Central memory CD8-positive, alpha-beta T cell (primary cell): ENCODE measurements at places on chromosomes 6 and 20.

DNA sequence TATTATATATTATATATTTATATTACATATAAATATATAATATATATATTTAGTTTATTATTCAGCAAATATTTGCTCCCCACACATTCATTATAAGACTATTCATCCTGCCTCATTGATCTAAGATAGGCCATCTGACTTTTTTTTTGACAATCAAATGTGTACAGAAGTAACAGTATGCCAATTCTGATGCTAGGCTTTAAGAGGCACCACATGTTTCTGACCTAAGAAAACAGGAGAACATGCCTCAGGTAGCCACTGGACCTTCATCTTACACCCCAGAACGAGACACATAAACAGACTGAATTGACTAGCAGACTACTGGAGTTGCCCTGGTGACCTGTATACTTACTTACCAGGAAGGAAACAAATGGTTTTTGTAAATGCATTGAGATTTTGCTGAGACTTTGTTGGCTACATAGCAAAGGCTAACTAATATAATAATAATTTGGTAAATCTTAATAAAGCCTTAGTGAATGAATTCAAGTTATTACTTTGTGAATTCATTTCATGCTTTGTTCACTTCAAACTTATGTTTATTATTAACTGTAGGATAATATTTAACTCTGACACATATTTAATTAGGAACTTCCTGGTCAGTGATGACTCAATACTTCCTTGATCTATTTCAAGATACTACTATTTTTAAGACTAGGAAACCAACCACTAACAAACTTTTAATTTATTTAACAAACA is 13.4 kb upstream of the MYO6 start:
- no peak for DNase-seq

DNA sequence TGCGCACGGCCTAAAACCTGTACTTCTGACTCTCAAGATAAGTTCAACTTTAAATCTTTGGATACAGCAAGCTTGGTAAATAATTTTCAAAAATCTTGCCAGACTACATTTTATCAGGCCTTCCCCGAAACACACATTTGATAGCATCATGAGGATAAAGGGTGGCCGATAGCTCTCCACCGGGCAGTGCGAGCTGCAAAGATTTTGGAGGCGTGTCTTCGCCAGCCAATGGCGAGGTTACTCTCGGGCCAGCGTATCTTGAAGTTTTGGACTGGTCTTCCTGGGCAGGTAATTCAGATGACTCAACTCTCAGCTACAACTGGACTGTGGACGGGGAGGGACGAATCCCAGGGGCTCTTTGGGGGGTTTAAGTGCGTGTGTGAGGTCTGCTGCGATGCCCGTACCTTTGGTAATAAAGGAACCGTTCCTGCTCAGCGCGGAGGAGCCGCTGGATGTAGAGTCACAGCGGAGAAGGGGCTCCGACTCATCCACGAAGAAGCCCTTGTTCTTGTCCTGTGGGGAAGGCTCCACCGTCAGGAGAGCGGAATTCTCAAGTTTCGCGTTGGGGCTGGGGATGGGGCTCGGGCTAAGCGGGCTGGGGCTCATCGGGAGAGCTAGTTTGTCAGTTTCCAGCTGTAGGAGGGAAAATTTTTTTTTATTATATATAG is 75.3 kb downstream of the TNFRSF21 start:
- DNase-seq = no peak

GRCh38 chr6:71465096-71465495 is 176.5 kb downstream of the OGFRL1 start:
- DNase-seq = no peak

DNA sequence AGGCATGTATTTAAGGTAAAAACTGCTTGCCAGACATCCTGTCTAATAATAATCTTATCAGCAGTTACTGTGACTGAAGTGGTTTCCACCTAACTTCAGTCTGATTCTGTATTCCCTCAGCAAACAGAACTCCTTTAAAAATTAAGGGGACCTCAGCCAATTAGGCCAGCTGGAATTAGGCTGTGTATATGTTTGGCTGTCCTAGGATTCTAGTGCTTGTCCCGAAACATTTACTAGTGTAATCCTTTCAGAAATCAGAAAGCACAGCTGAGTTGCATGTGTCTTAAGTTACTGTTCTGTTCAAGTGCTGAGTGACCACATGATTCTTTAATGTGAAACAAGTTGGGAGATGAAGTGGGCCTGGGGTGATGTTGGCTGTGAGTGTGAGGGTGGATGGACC is 120.9 kb upstream of the SUPT3H start:
- DNase-seq = no peak

DNA sequence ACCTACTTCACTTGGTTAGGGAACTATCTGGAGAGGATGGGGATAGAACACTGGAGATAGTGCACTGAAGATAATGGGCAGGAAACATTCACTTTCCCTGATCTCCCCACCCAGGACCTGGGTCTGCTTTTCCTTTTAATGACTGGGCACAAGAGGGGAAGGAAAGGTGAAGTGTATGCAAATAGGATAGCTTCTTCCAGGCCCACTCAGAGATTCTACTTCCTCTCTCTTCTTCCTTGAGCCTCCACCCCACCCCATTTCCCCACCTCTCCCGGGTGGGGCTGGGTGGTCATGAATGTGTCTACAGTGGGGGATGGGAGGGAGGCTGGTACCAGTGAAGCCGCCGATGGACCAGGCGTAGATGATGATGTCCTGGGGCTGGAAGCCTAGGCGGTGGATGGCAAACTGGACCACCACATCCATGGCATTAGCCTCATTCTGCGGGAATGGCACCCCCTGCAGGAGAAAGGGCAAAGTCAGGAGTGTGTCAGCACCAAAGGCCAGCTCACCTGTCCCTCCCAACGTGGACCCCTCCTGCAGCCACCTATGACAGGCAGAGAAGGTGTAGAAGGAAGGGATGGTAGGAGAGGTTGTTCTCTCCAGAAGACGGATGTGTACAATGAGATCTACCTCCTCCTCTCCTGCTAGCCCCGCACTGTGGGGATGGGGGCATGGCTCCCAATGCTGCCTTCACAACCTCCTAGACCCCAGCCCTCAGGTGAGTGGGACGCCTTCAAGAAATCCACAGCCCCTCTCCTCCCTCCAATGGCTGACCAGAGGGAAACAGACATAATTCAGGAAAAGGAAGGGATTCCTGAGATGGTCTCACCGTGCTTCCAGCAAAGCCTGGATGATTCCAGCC is 8.6 kb upstream of the LY6G5C start:
- DNase-seq = no peak

- no peak for DNase-seq
Measured at GRCh38 chr6:30793521-30794194, 49.3 kb upstream of the IER3 start.
